ENCODE measurements at places on chromosomes 3 and 15.
A peak's percentile ranks its signal among the peaks of the same experiment; 100 is the strongest.

GRCh38 chr3:132788301-132788671 is 66.1 kb upstream of the NPHP3 start:
- DNase-seq = peak; percentile 92

- DNase-seq = no peak
Measured at GRCh38 chr3:74377669-74378068, 236.8 kb downstream of the CNTN3 start.

GRCh38 chr15:98873441-98874218 is 134.0 kb downstream of the PGPEP1L start:
- peak; percentile 87 for DNase-seq

- DNase-seq = peak; percentile 1
Measured at GRCh38 chr3:168973206-168973605, 690.3 kb downstream of the MECOM start.

DNA sequence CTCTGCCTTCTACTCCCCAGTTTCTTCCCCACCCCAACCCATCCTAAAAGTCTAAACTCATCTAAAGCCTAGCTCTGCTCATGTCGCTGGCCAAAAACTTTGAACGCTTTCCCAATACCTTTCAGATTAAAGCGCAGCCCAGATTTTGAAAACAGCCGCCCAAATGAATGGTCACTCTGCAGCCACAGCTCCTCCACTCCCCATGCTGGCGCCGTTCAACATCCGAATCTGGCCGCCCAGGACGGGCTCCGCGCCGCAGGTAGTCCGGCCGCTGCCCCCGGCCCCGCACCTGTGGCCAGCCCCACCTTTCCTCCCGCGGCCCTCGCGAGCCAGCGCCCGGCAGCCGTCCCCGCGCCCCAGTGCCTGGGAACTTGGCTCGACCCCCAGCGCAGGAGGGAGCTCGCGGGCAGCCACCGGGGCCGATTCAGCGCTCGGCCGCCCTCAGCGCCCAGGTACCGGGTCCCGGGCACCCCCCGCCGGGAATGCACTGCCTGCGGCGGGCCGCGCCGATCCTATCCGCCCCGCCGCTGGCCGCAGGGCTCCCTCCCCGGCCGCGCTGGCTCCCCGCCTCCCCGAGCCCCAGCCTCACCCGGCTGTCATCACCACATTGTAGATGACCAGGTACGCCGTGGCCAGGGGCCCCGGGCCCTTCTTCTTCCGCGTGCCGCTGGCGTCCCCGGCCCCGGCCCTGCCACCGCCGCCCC is 417 bp downstream of the HACD2 start:
- DNase-seq = no peak

- DNase-seq = no peak
Measured at GRCh38 chr3:39273119-39273518, 6.7 kb downstream of the CX3CR1 start.

- DNase-seq = peak; percentile 22
Measured at GRCh38 chr15:66251790-66252684, 1.5 kb downstream of the MEGF11 start.

- no peak for DNase-seq
Measured at GRCh38 chr15:71148048-71148447, 32.8 kb downstream of the THSD4 start.

- no peak for DNase-seq
Measured at GRCh38 chr3:122646146-122646988, 34.3 kb upstream of the PARP14 start.

- DNase-seq = no peak
Measured at GRCh38 chr15:98167722-98168268, 207.3 kb downstream of the ARRDC4 start.

DNA sequence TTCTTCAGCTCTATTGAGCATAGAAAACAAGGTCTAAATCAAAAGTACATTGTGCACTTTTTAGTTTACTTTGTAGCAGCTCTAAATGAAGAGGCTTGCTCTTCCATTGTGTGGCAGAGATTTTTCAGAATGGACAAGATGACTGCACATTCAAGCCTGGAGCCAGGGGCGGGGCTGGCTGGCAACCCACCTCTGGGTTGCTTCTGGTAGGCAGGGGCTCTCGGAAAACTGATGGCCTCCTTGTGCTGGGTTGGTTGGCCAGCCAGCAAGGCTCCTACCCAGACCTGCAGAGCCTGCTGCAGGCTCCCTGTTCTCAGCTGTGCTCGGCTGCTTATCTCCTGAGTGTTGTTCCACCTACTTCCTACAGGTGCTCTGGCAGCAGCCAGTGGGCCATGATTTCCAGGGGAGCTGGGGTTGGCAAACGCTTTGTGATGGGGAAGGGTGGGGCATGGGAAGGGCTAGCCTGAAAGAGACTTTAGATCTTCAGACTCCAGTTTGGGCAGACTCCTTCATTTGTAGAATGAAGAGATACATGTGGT is 8.8 kb downstream of the BSN start:
- DNase-seq = no peak

- DNase-seq = no peak
Measured at GRCh38 chr15:60554494-60554893, 75.6 kb upstream of the ICE2 start.

GRCh38 chr3:40613306-40613705 is 88.5 kb downstream of the ZNF621 start:
- DNase-seq = no peak
